ENCODE measurements at places on chromosomes 7 and 10. TPM values are rescaled to one million over a fixed set of nuclear protein-coding genes. Genes with fewer than 3 reads are reported as not detected.

The DMBT1 gene
- not detected for total RNA-seq

The KIF11 gene
- 38.7 TPM for total RNA-seq

The CPEB3 gene
- 2.5 TPM for total RNA-seq

The ECHDC3 gene
- 0.15 TPM for total RNA-seq

The MRPL32 gene
- 81.5 TPM for total RNA-seq

The NPSR1 gene
- not detected for total RNA-seq

The SFRP4 gene
- total RNA-seq, result not detected

The GCK gene
- 2.4 TPM for total RNA-seq

The WEE2 gene
- 0.12 TPM for total RNA-seq

The UNC5B gene
- 0.10 TPM for total RNA-seq

The PTN gene
- total RNA-seq, result not detected

The BTBD16 gene
- total RNA-seq, result not detected

The CHAT gene
- total RNA-seq, result 0.54 TPM

The DGKB gene
- total RNA-seq, result not detected

The ANLN gene
- total RNA-seq, result 23.8 TPM

The IFIT5 gene
- 8.7 TPM for total RNA-seq

The INMT gene
- not detected for total RNA-seq

The CALY gene
- not detected for total RNA-seq
